Stimulated activated CD4-positive, alpha-beta T cell treated with anti-CD3 and anti-CD28 coated beads, Interleukin-1b, Interleukin-23, amount 100 ng/mL, for 4 hours (primary cell): ENCODE measurements at places on chromosomes 16 and 17.

DNA sequence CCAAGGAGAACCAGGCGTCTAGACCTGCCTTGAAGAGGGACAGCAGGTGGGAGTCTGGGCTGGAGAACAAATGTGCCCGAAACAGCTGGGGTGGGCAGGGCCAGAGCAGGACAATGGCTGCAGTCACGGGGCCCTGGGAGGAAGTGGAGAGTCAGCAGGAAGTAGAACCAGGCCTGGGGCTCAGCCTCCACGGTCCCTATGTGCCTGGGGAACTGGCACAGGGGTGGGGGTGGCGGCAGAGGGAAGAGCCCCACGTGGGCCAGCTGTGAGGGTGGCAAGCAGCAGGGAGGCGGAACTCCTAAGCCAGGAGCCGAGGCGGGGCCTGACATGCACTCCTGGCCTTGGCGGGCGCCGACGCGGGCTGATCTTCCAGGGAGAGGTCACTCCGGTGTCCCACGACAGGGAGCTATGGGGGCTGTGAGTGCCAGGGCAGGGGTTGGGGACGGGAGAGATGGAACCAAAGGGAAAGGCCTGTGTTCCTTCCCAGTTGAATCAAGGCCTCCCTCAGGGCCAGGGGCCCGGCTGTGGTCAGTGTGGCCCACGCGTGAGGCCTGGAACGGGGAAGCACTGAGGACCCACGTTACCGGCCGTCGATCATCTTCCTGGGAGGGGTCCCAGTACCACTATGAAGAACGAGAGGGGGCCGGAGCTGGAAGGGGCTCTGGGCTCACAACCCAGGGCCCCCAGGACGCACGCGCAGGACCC is 42.7 kb downstream of the TIMM22 start:
- DNase-seq, result no peak

- no peak for DNase-seq
Observed at GRCh38 chr16:19153876-19154275, 14.2 kb upstream of the SYT17 start.

GRCh38 chr17:65093930-65094329 is 37.4 kb upstream of the GNA13 start:
- DNase-seq, result no peak

DNA sequence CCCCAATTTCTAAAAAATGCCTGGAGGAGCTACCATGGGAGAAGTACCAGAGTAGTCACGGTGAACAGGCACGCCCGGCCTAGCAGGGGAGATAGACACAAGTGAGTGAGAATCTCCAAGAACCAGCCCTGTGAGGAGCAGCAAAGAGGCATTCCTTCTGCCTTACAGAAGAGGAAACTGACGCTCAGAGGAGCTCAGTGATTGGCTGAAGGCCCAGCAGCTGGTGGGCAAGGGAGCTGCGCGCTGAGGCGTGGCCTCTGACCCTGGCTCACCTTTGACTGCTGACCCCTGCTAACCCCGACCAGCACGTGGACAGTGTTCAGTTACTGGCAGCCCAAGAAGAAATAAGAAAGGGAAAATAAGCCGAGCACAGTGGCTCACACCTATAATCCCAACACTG is 1.8 kb downstream of the C16orf96 start:
- no peak for DNase-seq

DNA sequence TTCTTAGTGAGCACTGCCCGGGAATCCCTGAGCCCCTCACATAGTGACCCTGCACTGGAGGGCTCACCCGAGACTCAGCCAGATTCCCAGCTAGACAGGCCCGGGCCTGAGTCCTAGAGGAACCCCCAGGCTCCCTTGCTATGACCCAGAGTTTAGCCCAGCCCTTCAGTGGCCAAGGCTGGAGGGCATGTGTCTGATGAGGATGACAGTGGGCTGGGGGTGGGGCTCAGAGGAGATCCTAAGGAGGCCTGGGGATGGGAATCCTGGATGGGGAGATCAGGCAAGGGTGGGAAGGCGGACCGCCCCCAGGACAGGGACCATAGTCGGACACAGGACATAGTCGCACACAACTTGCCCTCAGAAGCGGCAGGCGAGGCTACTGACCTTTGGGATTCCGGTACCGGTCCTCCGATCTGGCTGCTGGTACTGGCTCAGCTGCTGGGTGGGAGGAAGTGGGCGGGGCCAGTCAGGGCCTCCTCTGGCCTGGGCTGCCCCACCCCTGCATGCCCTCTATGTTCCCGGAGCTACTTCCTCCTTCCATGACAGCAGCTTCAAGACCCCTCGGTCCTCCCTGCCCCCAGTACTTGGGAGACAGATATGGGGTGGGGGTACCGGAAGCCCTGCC is 1.1 kb downstream of the CD79B start:
- peak; percentile 44 for DNase-seq

DNA sequence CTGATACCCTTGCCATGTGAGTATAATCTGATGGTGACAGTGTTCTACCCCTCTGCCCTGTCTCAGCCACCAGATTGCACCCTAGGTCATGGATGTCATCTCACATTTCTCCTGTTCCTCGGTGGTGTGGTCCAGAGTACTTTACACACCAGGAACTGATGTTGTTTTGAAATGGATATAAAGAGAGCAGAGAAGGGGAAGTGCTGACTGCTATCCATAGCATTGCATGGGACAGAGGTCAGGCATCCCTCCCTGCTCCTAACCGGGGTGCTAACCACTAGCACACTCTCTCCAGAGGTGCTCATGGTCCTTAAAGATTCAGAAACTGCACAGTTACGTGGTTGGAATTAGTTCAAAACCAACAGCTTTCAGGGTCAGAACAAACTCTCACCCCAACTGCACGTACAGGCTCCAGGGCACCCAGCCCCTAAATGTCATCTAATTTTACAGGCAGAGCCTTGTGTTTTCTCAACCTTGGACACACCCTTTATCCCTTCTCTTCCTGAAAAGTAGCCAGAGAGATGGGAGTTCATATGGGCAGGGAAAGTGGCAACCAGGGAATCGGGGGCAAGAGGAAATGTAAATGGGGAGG is 16.3 kb downstream of the TTLL6 start:
- no peak for DNase-seq

DNA sequence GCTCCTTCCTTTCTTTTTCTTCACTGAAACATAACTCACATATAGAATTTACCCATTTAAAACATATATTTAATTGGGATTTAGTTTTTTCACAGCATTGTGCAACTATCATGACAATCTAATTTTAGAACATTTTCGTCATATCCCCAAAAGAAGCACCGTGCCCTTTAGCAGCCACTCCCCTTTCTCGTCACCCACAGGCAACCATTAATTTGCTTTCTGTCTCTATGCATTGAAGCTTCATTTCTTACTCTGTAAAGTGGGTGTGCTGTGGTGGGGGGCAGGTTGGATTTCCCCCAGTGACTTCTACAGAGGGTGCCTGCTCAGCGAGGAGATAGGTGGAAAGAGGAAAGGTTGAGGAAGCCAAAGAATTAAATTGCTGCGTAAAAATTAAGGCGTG is 35.8 kb downstream of the MRC2 start:
- no peak for DNase-seq

DNA sequence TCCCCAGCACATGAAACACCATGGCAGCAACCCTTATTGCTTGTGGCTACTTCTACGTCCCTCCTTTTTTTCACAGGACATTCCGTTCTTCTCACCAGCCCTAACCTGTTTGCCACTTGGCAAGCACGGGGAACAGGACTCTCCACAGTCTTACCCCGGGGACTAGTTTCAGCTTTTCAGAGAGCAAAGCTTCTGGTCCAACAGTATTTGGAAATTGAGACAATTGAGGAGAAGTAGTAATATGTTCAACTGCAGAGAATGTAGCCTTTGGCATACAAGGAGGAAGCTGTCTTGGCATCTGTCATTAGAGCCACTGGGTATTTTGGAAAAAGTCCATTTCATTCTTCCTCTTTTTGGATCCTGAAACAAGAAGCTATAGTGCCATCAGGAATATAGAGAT is 65.7 kb downstream of the MAP2K6 start:
- no peak for DNase-seq

GRCh38 chr17:47789611-47790561 is 31.7 kb downstream of the OSBPL7 start:
- DNase-seq, result peak; percentile 49

- DNase-seq, result no peak
Observed at GRCh38 chr17:35243561-35244340, 879 bp downstream of the SLFN5 start.

DNA sequence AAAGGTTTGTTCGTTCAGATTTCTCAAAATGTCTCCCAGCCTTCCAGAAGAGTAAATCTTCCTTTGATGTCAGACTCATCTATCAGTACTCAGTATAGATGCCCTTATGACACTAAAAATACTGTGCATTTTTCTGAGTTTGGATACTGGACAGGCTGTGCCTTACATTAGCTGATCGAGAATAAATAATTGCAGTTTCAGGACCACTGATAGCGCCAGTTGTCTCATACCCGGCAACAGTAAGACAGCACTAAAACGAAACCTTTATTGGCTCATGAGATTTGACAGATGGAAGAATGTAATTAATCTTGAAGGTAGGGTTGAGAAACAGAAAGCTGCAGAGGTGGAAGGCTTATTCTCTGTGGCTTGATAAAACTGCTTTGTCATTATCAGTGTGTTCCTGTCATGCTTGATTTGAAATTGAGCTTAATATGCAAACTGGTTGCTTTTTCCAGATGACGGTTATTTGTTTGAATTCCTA is 1.2 kb downstream of the ATP6V0A1 start:
- no peak for DNase-seq

- no peak for DNase-seq
Observed at GRCh38 chr17:20314834-20315233, 152.5 kb downstream of the LGALS9B start.

DNA sequence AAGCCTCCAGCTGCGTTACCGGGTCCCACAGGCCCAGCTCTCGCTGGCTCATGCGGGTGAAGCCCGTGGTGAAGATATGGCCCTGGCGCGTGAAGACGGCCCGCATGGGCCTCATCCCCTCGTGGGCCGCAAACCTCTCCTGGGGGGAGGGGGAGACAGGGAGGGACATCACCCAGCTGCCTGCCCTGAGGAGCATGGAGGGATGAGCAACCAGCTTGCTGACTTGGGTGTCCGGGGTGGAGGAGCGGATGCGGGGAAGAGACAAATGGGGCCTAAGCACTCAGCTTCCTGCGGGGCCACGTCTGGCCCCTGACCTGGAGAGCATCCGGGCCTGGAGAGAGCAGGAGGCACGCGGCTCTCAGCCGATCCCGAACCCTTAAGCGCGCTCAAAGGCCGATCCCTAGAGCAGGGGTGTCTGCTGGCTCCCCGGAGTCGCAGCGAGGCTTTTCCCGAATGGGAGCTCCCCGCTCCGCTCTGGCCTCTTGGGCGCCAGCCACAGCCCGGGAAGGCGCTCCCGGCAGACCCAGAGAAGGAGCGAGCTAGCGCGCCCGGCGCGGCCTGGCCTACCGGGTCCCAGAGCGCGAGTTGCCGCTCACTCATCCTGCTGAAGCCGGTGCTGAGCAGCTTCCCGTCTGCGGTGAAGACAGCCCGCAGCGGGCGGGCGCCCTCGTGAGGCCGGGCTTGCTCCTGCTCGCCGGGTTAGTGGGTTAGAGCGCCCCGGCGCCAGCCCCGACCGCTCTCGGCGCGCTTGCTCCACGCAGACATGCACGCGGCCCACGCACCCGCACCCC is 5.0 kb downstream of the CORO6 start:
- peak; percentile 82 for DNase-seq

DNA sequence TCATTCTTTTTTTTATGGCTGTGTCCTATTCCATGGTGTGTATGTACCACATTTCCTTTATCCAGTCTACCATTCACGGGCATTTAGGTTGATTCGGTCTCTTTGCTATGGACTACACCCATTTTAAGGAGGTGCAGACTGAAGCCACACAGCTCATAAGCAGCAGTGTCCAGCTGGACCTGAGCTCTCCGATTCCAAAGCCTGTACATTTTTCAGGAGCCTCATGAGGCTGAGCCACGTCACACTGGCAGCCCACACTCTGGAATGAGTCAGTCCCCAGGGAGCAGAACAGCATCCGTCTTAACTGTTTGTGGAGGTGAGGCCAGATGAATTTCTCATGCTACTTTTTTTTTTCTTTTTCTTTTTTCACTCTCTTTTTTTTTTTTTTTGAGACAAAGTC is 116.1 kb downstream of the C16orf95 start:
- DNase-seq, result no peak

DNA sequence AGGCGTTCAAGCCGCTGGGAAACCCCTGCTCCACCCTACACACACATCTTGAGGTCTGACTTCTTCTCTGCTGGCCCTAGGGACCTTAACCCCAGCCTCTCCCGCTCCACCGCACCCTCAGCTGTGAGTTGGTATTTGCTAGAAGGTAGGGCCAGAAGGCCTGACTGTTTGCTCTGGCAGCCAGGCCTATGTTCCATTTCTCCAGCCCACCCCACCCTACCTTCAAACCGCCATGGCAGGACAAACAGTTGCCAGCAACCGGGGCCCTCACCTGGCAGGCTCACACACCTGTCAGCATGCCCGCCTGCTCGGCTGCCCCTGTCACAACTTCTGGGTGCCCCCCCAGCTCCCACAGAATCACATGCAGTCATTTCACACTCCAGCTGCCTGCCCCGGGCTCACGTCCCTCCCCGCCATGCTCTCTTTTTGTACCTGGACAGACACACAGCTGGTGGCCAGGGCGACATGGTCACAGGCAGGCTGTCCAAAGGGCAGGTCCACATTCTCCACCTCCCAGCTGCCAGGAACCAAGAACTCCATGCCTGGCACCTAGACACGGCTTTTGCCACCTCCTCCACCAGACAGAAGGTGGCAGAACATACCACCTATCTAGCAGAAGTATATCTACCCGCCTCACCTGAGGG is 2.6 kb upstream of the ATP2A3 start:
- DNase-seq, result no peak

- DNase-seq, result no peak
Observed at GRCh38 chr17:43690624-43691316, 29.0 kb upstream of the MEOX1 start.

- DNase-seq, result no peak
Observed at GRCh38 chr17:64038331-64039105, 18.1 kb upstream of the ICAM2 start.

DNA sequence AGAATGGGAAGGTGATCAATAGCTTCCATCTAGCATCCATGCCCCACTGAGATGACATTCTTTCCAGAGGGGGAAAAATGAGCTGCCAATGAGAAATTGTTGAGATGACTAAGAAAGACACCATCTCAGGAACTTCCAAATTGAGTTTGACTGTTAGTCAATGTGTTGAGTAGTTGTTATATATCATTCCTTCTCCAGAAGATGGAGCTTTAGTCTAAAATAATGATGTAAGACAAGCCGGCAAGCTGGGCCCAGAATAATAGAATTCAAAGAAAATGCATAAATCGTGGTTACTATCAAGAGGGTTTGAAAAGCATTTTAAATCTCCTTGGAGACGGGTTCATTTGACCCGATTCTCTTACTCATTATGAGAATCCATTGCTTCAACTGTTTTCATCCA is 71.0 kb upstream of the ATF7IP2 start:
- no peak for DNase-seq

GRCh38 chr17:20071824-20072691 is 62.9 kb downstream of the SPECC1 start:
- no peak for DNase-seq

DNA sequence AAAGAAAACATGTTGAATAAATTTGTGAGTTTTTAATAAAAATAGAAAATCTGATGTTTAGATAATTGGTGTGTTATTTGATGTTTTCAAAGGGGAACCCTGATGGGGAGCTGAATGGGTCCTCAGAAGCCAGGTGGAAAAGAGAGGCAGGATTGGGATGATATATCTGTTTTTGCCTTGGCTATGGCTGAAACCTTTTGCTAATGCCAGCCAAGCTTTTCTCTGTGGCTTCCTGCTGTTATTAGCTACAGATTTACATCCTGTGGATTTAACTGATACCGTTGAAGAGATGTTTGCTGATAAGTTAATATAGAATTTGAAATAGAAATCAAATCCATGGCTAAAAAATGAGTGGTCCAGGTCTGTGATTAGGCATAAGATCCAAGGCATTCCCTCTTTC is 4.2 kb upstream of the AATF start:
- no peak for DNase-seq
